ENCODE measurements at places on chromosomes 12 and 14. TPM values are rescaled to one million over a fixed set of nuclear protein-coding genes. Genes with fewer than 3 reads are reported as not detected.

Gene MIPOL1
- 19.6 TPM for total RNA-seq

Gene IRAK3
- 11.4 TPM for total RNA-seq

Gene PAPLN
- 18.3 TPM for total RNA-seq

DNA sequence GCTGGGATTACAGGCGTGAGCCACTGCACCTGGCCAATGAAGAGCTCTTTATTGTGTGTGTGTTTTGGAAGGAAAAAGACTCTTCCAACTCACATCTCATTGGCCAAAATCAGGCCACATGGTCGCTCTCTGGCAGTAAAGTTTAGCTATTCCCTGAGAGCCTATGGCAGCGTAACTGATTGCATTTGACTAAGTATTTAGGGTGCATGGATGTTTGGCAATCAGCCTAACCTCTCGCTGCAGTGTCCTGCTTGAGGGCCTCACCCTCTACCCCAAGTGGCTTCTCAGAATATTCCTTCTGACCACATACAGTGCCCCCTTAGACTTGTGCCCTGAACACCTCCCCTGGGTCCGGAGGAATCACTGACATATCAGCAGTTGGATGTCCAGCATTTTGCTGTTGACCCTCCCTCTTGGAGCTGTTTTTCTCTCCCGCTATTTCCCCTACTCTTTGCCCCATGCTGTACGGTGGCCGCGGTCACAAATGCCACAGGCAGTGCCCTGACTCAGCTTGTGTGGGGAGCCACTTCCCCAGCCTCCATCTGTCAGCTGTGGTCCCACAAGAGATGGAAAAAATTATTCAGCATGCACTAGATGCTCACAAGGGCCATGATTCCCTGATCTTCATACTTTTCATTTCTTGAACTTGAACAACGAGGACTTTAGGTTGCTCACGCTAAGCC, 9.5 kb downstream of the PHETA1 start:
- no peak for DNase-seq

Gene RASSF9
- total RNA-seq: 5.4 TPM

GRCh38 chr12:95173392-95174251, 43.6 kb downstream of the FGD6 start:
- no peak for DNase-seq

GRCh38 chr14:22463763-22464173, 125.3 kb downstream of the DAD1 start:
- DNase-seq: no peak

Gene CPNE6
- total RNA-seq: 1.7 TPM

Gene RNF212B
- not detected for total RNA-seq

DNA sequence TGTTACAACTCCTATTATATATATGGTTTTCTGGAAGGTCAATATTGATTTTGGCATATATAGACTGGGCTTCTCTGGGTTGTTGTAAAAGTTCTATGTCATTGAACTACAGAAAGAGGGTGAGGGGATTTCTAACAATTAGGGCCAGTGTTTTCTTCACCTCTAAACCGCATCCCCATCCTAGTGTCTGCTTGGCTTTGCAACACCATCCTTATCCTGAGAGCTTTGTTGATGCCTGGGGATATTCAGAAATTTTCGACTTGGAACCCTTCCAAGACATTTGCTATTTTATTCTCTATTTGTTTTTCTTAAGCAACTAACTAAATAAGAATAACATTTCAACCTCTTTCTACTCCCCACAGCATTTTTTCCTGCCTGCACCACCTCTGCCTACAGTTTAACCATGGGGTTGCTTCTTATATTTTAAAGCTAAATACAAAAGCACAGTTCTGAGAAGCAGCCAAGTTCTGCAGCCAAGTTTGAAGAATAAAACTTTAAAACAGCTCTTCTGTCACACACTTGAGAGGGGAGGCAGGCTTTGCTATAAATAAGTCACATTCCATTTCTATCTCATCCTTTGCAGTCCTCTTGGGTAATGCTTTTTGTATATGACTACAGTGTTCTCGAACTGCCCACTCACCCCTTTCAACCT, 53.4 kb downstream of the RGS6 start:
- DNase-seq: no peak

- no peak for DNase-seq
Observed at GRCh38 chr12:12622418-12622817, 10.7 kb downstream of the CREBL2 start.

Gene KIF5A
- total RNA-seq: 101 TPM

GRCh38 chr14:80930836-80931389, 10.6 kb downstream of the CEP128 start:
- DNase-seq: no peak

- DNase-seq: peak; percentile 7
Observed at GRCh38 chr12:8912914-8913313, 1.4 kb upstream of the PHC1 start.

GRCh38 chr12:15633201-15633600, 156.0 kb downstream of the EPS8 start:
- DNase-seq: no peak

Gene POC1B
- total RNA-seq: 56.4 TPM

Gene MGST1
- 20.3 TPM for total RNA-seq

- DNase-seq: no peak
Observed at GRCh38 chr14:39641224-39641623, 209.0 kb upstream of the FBXO33 start.

- DNase-seq: no peak
Observed at GRCh38 chr12:98456576-98457573, 58.5 kb upstream of the TMPO start.

DNA sequence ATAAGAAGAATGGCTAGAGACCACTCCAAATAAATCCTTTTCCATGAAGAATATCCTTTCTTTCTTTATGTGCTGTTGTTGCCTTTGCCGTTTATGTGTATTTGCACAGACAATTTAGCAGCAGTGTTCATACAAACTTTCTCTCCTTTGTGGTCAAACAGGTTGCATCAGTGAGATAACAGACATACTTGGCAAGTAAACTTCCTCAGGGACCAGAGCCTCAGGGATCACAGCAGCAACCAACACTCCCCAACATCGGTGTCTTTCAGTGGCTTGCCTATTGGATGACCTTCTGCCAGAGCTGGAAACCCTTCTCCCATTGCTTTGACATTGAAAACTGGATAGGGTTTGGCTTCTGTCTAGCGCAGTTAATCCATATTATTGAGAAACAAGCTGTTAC, 252.2 kb downstream of the BTG1 start:
- no peak for DNase-seq

Gene SOX5
- 48.8 TPM for total RNA-seq

DNA sequence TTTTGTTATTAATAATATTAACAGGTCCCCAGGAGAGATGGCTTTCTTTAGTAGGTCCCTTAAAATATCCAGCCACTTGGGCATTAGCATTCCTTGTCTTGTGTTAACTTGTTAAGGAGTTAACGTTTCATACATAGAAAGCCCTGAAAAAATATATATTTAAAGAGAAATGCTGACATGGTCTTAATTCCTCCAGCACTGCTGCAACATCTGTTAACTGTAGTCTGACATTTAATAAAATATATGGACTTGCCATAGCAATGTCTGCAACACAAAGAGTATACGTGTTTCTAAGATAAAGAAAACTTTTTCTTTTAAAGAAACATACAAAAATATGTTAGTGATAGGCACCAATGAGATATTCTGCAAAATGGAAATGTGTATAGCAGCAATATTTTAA, 10.0 kb downstream of the SLC38A4 start:
- DNase-seq: no peak

Gene TAS2R9
- 1.4 TPM for total RNA-seq

DNA sequence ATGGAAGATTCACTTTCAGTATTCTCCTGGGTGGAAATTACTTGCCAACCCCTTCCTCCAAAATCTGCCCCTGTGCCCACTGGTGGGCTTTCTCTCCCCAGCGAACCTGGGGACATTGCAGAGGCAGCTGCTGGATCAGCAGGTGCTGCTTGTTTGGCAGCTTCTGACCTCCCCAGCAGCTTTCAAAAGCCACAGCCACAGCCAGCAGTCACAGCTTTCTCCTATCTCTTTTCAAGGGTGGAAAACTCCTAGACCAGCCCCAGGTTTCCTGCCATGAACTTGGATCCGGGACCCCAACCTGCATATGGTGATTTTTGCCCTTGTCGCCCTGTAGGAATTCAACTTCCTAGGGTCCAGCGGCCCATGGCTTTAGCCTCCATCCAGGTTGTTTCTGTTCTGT, 330.8 kb downstream of the ADAMTS20 start:
- DNase-seq: no peak

GRCh38 chr12:78732481-78732880, 132.1 kb upstream of the SYT1 start:
- DNase-seq: no peak

Gene SERPINA5
- 1.6 TPM for total RNA-seq

DNA sequence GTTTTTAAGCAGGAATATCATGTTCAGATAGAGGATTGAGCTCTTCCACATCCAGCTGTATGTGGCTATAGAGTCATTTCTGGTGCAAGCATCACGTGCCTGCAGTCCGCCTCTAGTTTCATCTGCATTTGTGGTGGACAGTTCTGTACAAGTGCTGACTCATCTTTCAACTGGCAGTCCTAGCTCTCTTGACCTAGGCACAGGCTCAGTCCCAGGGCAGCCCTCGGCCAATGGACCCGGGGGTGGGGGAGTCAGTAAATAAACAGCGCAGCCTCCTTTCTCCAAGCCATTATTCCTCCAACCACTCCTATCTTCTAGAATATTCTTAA, 41.8 kb upstream of the FRMD6 start:
- no peak for DNase-seq

- DNase-seq: no peak
Observed at GRCh38 chr12:122743895-122744525, 8.6 kb upstream of the DENR start.

DNA sequence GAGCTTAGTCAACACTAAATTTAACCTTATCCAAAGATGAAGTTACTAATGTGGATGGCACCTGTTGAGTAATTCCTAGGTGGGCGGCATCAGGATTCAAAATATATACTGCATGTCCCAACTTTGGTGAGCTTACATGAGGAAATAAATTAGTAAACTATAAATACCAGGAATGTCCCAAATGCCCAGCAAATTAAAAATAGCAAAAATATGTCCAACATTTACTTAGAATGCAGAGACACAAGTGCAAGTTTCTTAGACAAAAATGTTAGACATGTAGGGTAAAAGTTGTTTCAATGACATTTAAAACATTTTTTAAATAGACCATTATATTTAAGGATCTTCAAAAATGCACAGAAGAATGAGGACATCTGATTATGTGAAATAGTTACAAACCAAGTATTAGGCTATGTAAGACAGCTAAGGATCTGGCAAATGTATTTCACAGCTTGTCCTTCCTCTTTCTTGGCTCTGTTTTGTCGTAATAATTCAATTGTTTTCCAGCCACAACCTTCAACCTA, 115.9 kb downstream of the NAV3 start:
- DNase-seq: no peak

Gene CACNA2D4
- 1.8 TPM for total RNA-seq

GRCh38 chr14:57816568-57817284, 49.2 kb downstream of the SLC35F4 start:
- no peak for DNase-seq

Gene PLEKHG7
- not detected for total RNA-seq

- DNase-seq: no peak
Observed at GRCh38 chr12:57554453-57554852, 4.6 kb downstream of the KIF5A start.

Gene KRT76
- not detected for total RNA-seq

DNA sequence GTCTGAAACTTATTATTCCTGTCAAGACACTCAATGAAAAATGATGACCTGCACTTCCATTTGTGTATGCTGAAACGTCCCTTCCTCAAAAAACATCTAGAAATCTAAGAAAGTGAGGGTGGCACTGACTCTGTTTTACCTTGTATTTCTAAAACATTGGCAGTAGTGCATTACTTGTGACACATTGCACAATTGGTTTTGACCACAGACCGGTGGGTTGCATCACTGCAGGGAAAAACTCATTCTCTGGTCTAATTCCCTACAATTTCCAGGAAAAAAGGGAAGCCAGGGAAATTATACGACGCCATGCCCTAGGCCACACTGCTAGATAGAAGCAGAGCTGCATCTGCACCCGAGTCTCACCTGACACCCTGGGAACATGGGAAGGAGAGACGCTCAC, 156.7 kb downstream of the NTF3 start:
- DNase-seq: no peak

DNA sequence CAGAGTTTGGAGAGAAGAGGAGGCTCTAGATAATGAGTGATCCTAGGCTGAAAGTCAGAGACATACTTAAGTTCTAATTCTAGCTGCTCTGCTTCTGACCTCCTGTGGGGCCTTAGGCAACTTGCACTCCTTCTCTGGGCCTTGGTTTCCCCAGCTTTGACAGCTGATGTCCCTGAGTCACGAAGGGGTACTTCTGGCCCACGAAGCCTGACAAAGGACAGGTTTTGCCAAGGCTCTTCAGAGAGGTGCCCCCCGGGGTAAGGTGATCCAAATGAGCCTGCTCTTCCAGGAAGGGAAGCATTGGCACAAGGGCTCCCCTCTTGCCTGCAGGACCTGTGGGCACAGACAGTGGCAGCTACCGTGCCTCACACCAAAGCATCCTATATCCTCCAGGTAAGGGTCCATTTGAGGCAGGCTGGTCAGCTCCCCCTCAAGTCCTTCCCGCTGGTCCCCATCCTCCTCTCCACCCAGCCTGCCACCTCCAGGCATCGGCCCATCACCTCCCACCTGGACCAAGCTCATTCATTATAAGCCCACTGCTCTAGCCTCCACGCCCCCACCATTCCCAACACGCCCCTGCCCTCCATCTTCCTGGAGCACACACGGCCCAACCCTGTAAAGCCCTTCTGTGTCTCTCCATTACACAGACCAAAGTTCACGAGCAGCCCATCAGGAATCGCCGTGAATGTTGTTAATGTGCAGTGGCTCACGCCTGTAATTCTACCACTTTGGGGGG, 1.9 kb upstream of the PPP1R13B start:
- no peak for DNase-seq

- DNase-seq: no peak
Observed at GRCh38 chr12:71972441-71973074, 33.9 kb downstream of the TPH2 start.

Gene COQ10A
- total RNA-seq: 13.4 TPM

DNA sequence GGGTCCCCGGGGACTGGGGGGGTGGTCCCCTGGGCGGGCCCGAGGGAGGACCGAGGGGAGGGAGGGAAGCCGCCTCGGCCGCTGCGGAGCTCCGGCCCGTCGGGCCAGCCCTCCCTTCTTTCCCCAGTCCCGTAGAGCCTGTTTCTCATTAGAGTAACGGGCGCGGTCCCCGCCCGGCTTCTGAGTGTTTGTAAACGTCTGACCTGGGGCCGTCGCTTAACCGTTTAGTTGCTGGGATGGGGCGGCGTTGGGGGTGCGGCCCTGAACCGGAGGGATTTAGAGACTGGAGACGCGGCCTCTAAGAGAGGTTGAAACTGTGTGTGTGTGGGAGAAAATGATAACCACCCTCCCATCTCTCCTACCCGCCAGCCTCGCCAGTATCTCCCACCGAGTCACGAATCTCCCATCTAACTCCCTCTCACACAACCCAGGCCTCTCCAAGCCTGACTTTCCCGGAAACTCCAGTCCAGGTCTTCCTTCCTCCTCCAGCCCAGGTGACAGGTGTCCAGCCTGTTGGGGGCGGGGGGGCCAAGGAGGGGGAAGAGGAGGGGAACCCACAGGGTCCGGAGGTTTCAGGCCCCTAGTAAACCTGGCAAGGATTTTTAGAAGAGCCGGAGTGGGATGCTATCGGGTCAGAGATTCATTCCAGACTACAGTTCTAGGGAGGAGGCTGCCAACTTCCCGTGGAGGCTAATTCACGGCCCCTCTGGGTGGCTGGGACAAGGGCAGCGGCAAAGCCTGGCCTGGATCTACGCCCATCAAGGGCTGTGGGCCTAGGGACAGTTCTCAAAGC, 1.1 kb upstream of the NFATC4 start:
- peak; percentile 95 for DNase-seq

Gene SIX6
- total RNA-seq: not detected

Data from spinal cord (tissue), 10 donors.